Activated T-helper 2 cell treated with anti-CD3 and anti-CD28 coated beads, Interferon-gamma antibody, Interleukin-2, Interleukin-4, amounts not matched to agents 10 μg/mL and 5 μg/mL and 100 μg/mL, durations not matched to agents 14 hours and 24 hours and 36 hours (primary cell): ENCODE measurements at places on chromosomes 16 and 17. TPM values are rescaled to one million over a fixed set of nuclear protein-coding genes. Genes with fewer than 3 reads are reported as not detected.

GRCh38 chr16:56300242-56300623, 108.9 kb downstream of the GNAO1 start:
- H3K4me3 ChIP-seq: no peak overlapping the region
- H3K36me3 ChIP-seq: no peaks in the 10 kb centered on the region
- DNase-seq: no peak
- H3K4me1 ChIP-seq: no peaks in the 10 kb centered on the region
- H3K27ac ChIP-seq: no peak overlapping the region
- peaks cover 7% of the 10 kb centered on the region for H3K27me3 ChIP-seq

Gene TMEM235
- not detected in 2 replicates for total RNA-seq

Gene GAST
- not detected in 2 replicates for total RNA-seq

DNA sequence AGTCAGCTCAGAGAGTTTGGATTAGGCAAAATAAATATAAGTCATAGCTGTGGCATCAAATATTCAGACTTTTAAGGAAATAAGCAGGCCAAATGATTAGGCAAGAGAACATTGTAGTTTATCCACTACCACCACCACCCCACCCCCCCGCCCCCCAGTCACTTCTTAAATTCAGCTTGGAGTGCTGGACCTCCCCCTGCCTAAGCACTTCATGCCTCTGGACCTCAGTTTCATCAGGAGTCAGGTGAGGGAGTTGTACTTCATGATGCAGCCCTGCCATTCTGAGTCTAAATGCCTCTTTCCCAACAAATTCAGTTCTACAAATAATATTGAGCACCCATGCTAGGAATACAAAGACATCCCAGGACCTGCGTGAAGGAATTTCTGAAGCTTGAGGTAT, 2.0 kb downstream of the POLR2C start:
- H3K27ac ChIP-seq: no peak overlapping the region
- H3K4me3 ChIP-seq: no peak overlapping the region
- H3K27me3 ChIP-seq: no peaks in the 10 kb centered on the region
- DNase-seq: no peak
- peaks cover 24% of the 10 kb centered on the region for H3K4me1 ChIP-seq

- H3K4me3 ChIP-seq: no peak overlapping the region
- no peaks in the 10 kb centered on the region for H3K27me3 ChIP-seq
- peaks cover 70% of the 10 kb centered on the region for H3K36me3 ChIP-seq
- no peaks in the 10 kb centered on the region for H3K4me1 ChIP-seq
- no peak for DNase-seq
Observed at GRCh38 chr16:67881621-67882161, 3.0 kb upstream of the NRN1L start.

Gene MPV17L
- total RNA-seq: 0.02 and 0.09 TPM in 2 replicates

DNA sequence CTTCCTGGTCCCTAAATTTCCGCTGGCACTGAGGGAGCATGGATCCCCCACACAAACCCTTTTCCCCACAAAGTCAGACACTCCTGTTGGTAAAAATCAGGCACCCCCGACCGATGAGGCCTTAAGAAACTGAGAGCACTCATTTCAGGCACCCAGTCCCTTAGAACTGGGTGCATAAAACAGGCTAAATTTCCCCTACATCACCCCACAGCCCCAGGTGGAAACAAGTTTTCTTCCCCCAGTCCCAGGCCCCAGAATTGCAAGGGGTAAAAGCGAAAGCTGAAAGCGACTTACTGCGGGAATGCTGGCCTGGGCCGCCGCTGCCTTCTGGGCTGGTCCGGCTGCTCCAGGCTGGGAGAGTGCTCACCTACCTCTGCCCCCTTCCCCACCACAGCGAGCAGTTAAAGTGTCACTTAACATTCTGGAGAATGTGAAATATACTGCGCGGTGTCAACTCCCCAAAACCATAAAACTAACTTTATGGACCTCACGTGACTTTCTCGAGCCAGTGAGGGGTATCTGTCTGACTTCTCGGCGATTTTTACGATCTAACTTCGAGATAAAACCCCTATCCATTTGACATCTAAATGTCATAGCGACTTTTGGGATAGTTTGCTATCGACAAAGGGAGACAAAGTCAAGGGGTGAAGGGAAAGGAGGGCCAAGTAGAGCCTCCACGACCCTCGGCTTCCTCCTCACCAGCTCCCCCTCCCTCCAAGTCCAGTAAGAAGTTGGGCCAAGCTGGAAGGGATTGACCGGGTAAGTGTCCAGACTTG, at the start of gene HOXB3:
Gene HOXB3 (minus strand): TSS at position 411 of the 776 bp plus-strand sequence. CDS start 37,767 bp downstream, outside the sequence.
- no peak for DNase-seq
- peaks cover 43% of the 10 kb centered on the region for H3K4me1 ChIP-seq
- no peak within 1 kb of the TSS for H3K27ac ChIP-seq
- no peaks in the 10 kb centered on the region for H3K36me3 ChIP-seq
- no peak within 1 kb of the TSS for H3K4me3 ChIP-seq

DNA sequence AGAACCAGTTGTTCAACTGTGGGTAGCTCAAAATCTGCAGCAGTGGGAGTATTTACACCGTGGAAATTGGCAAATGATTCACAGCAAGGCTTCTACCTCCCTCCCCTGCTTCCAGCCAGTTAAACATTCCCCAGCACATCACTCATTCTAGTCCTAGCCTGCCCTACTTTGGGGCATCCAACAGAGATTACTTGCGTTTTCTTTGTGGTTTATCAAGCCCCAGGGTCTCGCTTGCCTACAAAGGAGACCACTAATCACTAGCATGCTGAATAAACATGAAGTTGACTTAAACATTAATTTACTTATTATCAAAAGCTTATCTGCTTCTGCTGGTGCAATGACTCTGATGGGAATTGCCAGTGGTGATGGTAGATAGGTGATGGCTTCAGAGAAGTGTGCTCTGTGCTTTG, 94.5 kb downstream of the MARF1 start:
- H3K27me3 ChIP-seq: no peaks in the 10 kb centered on the region
- H3K4me3 ChIP-seq: no peak overlapping the region
- no peak for DNase-seq
- H3K27ac ChIP-seq: no peak overlapping the region
- peaks cover 11% of the 10 kb centered on the region for H3K4me1 ChIP-seq

DNA sequence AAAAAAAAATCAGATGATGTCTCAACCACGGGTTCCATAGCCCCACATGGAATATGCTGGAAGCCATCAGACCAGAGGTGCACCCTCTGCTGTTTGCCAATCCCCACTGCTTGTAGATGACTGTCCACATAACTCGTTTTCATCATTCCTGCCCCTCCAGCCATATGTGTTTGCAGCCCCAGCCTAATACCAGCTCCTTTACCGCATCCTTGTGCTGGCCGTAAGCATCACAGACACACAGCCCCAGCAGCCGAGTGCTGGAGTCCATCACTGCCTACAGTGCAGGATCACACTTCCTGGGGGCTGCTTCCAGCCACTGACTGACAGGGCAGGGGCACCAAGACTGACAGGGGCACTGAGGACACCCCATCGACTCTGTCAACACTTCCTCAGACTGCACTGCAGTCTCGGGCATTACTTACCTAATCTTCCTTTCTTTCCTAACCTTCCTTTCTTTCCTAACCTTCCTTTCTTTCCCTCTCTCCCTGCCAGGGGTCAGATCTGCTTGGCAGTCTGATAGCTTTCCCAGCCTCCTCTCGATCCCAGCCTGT, 5.0 kb downstream of the RCVRN start:
- no peak overlapping the region for H3K4me3 ChIP-seq
- no peak for DNase-seq
- H3K4me1 ChIP-seq: no peaks in the 10 kb centered on the region
- no peak overlapping the region for H3K27ac ChIP-seq
- no peaks in the 10 kb centered on the region for H3K36me3 ChIP-seq

DNA sequence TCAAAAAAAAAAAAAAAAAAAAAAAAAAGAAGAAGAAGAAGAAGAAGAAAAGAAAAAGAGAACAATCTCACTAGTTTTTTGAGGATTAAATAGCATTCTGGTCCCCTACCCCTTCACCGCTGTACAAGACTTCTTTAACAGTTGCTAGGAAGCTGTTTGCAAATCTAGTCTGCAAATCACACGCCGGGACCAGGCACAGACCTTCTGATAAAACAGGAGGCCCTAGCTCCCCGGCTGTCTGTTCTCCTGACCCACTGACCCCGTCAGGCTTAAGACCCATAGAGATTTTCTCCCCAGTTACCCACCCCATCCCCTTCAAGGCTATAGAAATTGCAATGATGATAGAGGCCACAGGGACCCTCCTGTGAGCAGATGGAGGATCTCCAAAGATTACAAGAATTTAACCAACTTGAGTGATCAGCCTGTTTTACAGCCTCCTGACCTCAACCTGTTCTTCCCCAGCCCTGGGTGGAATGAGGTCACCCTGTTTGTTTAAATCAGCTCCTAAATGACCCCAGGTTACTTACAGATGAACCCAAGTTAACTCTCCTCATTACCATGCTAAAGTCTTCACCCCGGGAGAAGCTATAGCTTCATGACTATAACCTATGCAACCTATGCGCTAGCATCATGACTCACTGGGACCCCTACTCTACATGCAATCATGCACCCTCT, 11.8 kb upstream of the SULT1A1 start:
- peaks cover 11% of the 10 kb centered on the region for H3K4me1 ChIP-seq
- DNase-seq: no peak
- peaks cover 9% of the 10 kb centered on the region for H3K27me3 ChIP-seq
- H3K4me3 ChIP-seq: peak overlapping the region; percentile 83

Gene MNT
- 28.1 and 30.4 TPM in 2 replicates for total RNA-seq

DNA sequence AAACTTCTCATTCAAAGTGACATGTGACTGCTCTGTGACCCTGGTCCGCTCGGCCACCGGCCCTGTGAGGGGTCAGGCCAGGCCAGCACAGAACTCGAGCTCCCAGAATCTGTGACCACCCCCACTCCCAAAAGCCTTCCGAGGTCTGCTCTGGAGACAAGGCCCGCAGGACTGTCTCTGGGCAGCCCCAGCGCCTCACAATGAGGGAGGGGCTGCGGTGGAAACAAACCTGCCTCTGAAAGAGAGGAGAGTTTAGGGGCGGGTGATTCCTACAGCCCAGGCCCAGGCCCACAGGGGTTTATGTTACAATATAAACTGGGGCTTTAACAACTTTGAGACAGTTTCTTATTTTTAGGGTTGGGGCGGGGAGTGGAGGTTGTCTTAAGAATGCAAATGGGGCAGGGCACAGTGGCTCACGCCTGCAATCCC, 19.9 kb downstream of the IGFBP4 start:
- no peak for DNase-seq
- H3K27ac ChIP-seq: no peak overlapping the region
- H3K36me3 ChIP-seq: peaks cover 5% of the 10 kb centered on the region
- peaks cover 5% of the 10 kb centered on the region for H3K27me3 ChIP-seq
- no peak overlapping the region for H3K4me3 ChIP-seq

DNA sequence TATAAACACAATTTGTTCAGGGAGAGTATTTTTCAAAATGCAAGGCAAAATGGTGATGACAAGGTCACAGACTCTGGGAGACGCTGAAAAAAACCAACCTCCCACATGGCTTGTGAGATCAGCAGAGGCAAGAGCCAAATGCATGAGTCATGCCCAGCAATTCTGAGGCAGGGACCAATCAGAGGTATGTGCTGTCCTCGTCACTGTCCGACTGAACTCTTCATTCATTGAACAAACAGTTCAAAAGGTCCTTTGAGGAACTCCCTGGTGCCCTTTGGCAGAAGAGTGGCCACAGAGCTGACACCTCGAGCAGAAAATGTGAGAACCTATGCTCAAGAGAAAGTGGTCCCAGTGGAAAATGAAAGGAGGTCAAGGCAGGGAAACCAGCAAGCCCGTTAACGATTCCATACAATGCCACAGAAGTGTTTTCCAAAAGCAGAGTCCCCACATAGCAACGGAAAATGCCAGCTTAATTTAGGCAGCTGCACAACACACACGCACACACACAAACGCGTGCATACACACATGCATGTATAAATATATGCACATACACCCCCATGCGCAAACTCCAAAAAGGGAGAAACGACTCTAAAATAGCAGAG, 50.9 kb downstream of the CDH11 start:
- no peak overlapping the region for H3K27ac ChIP-seq
- no peak for DNase-seq
- no peaks in the 10 kb centered on the region for H3K4me1 ChIP-seq

GRCh38 chr16:78620291-78620690, 520.8 kb downstream of the WWOX start:
- no peaks in the 10 kb centered on the region for H3K27me3 ChIP-seq
- peaks cover 2% of the 10 kb centered on the region for H3K4me1 ChIP-seq
- DNase-seq: no peak
- H3K27ac ChIP-seq: no peak overlapping the region

GRCh38 chr16:84259691-84260090, 19.9 kb upstream of the KCNG4 start:
- no peaks in the 10 kb centered on the region for H3K27me3 ChIP-seq
- DNase-seq: no peak
- no peak overlapping the region for H3K4me3 ChIP-seq
- H3K36me3 ChIP-seq: no peaks in the 10 kb centered on the region
- no peaks in the 10 kb centered on the region for H3K4me1 ChIP-seq

Gene CCDC182
- not detected in 2 replicates for total RNA-seq

GRCh38 chr16:80518436-80518835, 22.4 kb upstream of the DYNLRB2 start:
- H3K36me3 ChIP-seq: no peaks in the 10 kb centered on the region
- peak; percentile 10 for DNase-seq
- no peak overlapping the region for H3K4me3 ChIP-seq
- H3K4me1 ChIP-seq: peaks cover 13% of the 10 kb centered on the region

DNA sequence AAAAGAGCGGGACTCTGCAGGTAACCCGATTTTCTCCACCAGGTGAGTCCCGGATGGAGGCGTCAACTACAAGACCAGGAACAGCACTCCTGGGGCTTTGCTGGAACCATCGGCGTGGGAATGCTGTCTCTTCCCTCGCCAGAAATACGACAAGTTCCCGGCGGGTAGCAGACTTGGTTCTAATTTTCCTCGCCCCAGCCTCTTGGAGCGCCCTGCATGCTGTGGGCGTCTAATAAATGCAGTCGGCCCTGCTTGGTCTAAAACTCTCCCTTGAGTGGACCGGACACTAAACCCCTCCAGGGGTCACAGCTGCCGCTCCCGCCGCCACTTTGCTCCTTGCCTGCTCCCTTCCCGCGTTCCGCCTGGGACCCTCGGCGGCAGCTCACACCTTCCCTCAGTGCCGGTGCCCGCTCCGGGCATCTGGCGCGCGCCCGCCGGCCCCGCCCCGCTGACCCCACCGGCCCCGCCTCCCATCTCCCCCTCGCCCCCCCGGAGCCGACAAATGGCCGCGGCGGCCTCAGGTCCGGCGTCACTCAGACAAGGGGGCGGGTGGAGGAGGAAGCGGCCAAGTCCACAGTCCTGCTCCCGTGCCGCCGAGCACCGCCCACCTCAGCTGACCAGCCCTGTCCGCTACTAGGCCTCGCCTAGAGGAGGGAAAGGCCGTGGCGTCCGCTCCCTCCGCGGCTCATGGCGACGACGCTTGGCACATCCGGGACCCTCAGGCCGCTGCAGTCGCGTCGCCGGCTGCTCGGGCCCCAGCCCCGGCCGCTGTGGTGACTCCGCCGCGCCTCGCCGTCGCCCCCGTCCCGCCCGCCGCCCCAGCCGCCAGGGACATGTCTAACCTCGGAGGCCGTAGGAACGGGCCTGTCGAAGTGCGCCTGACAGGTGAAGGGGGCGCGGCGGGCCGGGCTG, 65.8 kb downstream of the KPNA2 start:
- H3K36me3 ChIP-seq: peaks cover 18% of the 10 kb centered on the region
- H3K27ac ChIP-seq: peak overlapping the region; percentile 77
- no peaks in the 10 kb centered on the region for H3K27me3 ChIP-seq
- peaks cover 26% of the 10 kb centered on the region for H3K4me1 ChIP-seq
- peak; percentile 55 for DNase-seq

- peaks cover 33% of the 10 kb centered on the region for H3K4me1 ChIP-seq
- H3K4me3 ChIP-seq: no peak overlapping the region
- no peak overlapping the region for H3K27ac ChIP-seq
- peak; percentile 60 for DNase-seq
- peaks cover 2% of the 10 kb centered on the region for H3K27me3 ChIP-seq
Observed at GRCh38 chr17:47698749-47699535, 5.0 kb downstream of the TBKBP1 start.

GRCh38 chr16:3752984-3753383, 35.7 kb upstream of the TRAP1 start:
- peaks cover 67% of the 10 kb centered on the region for H3K36me3 ChIP-seq
- H3K4me1 ChIP-seq: peaks cover 3% of the 10 kb centered on the region
- DNase-seq: no peak
- H3K27ac ChIP-seq: no peak overlapping the region
- H3K4me3 ChIP-seq: no peak overlapping the region
